Esophagus squamous epithelium (tissue), 5 donors: ENCODE measurements at places on chromosomes 7 and 10.

DNA sequence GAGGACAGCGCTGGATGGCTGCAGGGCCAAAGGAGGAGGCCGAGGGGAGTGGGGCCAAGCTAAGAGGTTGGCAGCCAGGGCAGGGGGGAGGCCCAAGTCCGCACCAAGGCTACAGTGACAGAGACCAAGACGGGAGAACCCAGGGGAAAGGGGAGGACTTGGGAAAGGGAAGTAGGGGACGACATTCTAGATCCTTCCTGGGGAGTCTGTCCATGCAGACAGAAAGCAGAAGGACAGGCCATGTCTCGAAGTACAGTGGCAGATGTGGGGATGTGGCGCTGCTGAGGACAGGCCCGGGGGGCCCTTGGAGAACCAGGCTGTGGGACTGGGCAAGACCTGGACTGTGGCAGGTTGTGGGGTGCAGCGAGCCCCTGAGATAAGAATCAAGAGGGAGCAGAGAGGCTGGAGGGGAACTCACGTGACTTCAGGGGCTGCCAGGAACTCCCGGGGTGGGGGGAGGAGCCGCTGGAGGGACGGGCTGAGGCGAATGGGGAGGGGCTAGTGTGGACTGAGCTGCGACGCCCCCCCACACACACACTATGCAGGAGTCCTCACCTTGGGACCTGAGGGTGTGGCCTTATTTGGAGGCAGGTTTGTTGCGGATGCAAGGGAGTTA is 68.5 kb upstream of the TNRC18 start:
- DNase-seq: no peak

GRCh38 chr7:79610313-79610712 is 156.8 kb upstream of the MAGI2 start:
- no peak for DNase-seq

DNA sequence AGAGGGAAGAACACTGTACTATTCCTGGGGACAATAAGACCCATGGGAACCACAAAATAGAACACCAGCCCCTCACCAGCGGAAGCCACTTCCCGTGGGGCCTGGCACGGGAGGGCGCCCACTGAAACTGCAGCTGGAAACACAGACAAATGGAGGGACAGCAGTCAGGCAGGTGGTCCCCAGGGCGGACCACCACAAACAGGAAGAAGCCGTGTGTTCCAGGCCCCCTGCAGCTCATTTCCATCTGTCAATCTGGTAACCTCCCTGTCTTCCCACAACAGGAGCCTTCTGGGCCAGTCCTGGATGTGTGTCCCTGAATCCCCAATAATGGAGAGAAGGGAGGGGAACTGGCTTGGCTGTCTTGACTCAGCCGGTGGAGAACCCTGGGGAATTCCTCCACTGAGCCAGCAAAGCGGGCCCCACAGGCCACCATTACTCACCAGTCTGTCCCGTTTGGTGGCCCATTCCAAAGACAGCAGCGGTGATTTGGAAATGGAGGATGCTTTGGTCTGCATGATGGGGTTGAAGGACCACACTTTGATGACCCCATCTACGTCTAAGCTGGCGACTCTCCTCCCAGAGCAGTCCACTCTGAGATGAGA is 16.7 kb downstream of the WDR91 start:
- DNase-seq: no peak

- DNase-seq: no peak
These were observed 34.6 kb upstream of the TPST1 start for GRCh38 chr7:66170309-66171231.

DNA sequence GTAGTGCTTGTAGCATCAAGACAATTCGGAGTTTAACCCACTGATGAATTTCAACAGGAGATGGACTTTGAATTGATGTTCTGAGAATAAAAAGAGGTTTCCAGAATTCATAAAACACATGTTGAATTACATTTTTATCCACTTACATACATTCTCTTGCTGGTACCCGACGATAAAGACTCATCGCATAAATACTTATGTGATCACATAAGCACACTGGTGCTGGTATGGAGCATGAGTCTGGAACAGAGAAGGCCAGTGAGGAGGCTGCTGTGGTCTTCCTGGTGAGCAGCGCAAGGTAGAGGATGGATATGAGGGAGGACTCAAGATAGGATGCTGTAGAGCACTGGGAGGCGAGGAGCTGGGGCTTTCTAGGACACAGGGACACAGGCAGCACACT is 109.0 kb downstream of the RNF216 start:
- no peak for DNase-seq
